ENCODE measurements at places on chromosomes 6 and 20. TPM values are rescaled to one million over a fixed set of nuclear protein-coding genes. Genes with fewer than 3 reads are reported as not detected.

The FKBP5 gene
- total RNA-seq, result 126 TPM

The EIF2S2 gene
- total RNA-seq, result 107 TPM

The MAD2L1BP gene
- 33.7 TPM for total RNA-seq

The DLK2 gene
- total RNA-seq, result 8.1 TPM

The ABHD12 gene
- total RNA-seq, result 149 TPM

The ERVFRD-1 gene
- total RNA-seq, result not detected

The BTN1A1 gene
- not detected for total RNA-seq

The TTLL9 gene
- 0.10 TPM for total RNA-seq

Data from A549 treated with Hydrocortisone at 1 μM for 4 hours (cell line).